Activated CD8-positive, alpha-beta T cell treated with anti-CD3 and anti-CD28 coated beads for 36 hours (primary cell): ENCODE measurements at places on chromosomes 3 and 15. TPM values are rescaled to one million over a fixed set of nuclear protein-coding genes. Genes with fewer than 3 reads are reported as not detected.

The FGF12 gene
- total RNA-seq = not detected

DNA sequence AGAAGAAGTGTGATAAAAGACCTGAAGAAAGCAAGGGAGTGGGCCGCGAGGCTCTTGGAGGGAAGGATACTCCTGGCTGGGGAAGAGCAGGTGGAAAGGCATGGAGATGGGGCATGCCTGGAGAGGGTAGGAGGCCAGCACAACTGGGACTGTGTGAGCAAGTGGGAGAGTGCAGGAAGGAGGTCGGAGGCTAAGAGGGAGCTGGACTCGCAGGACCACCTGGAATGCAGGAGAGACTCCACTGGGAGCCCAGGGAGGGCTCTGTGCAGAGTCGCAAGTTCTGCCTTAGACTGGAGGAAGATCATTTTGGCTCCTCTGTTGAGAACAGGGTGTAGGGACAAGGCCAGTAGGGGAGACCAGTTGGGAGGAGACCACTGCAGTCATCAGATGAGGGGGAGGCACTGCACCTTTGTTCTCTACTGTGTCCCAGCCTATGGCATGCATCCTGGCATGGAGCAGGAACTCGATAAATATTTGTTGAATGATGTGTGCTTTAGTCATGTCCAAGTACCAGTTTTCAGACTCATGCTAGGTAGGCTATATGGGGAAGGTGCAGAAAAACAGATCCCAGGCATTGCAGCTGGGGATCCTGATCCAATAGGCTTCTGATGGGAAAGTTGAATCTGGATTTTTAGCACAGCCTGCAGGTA is 13.7 kb downstream of the FAM107A start:
- no peaks in the 10 kb centered on the region for H3K36me3 ChIP-seq
- no peaks in the 10 kb centered on the region for H3K4me1 ChIP-seq
- no peak for DNase-seq
- H3K4me3 ChIP-seq = no peak overlapping the region
- no peak overlapping the region for H3K27ac ChIP-seq
- no peaks in the 10 kb centered on the region for H3K27me3 ChIP-seq

DNA sequence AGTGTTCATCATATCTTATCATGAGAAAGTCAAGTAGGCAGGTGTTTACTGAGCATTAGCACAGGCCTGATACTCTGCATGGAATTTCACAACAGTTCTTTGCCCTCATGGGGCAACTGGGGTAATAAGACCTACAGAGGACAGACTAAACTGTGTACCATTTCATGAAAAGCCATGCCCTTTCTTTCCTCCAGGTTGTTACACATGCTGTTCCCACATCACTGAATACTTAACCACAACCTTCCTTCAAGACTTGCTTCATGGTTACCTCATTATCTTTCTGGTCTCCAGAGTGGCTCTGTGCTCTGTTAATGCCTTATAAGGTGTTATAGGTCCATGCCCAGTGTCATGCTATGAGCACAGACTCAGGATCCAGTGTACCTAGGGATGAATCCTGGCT is 28.2 kb upstream of the RSL24D1 start:
- peaks cover 64% of the 10 kb centered on the region for H3K4me1 ChIP-seq
- peak overlapping the region; percentile 83 for H3K27ac ChIP-seq
- no peak overlapping the region for H3K4me3 ChIP-seq
- peaks cover 70% of the 10 kb centered on the region for H3K36me3 ChIP-seq
- no peak for DNase-seq
- H3K27me3 ChIP-seq = no peaks in the 10 kb centered on the region

DNA sequence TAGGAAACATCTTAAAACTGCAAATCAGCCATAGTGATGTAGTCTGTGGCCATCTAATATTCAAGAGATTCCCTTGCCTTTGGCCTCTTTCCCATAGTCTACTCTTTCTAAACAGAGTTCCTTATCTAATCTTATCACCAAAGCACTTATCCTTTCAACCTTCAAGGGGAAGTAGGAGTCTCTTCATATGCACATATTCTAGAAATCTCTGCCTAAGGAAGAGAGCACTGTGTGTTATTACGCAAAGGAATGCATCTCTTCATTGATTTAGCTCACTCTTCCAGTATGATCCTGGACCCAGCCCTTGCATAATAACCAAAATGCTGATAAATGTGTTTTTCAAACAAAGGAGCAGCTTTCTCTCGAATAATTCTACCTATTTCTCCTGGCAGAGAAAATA is 253.7 kb upstream of the TPRG1 start:
- no peak for DNase-seq
- no peak overlapping the region for H3K4me3 ChIP-seq
- H3K36me3 ChIP-seq = no peaks in the 10 kb centered on the region
- no peaks in the 10 kb centered on the region for H3K27me3 ChIP-seq
- peak overlapping the region; percentile 26 for H3K27ac ChIP-seq

GRCh38 chr3:138469874-138470273 is 35.5 kb downstream of the ESYT3 start:
- H3K27me3 ChIP-seq = peaks cover 1% of the 10 kb centered on the region
- H3K36me3 ChIP-seq = no peaks in the 10 kb centered on the region
- no peak overlapping the region for H3K4me3 ChIP-seq
- no peak for DNase-seq

DNA sequence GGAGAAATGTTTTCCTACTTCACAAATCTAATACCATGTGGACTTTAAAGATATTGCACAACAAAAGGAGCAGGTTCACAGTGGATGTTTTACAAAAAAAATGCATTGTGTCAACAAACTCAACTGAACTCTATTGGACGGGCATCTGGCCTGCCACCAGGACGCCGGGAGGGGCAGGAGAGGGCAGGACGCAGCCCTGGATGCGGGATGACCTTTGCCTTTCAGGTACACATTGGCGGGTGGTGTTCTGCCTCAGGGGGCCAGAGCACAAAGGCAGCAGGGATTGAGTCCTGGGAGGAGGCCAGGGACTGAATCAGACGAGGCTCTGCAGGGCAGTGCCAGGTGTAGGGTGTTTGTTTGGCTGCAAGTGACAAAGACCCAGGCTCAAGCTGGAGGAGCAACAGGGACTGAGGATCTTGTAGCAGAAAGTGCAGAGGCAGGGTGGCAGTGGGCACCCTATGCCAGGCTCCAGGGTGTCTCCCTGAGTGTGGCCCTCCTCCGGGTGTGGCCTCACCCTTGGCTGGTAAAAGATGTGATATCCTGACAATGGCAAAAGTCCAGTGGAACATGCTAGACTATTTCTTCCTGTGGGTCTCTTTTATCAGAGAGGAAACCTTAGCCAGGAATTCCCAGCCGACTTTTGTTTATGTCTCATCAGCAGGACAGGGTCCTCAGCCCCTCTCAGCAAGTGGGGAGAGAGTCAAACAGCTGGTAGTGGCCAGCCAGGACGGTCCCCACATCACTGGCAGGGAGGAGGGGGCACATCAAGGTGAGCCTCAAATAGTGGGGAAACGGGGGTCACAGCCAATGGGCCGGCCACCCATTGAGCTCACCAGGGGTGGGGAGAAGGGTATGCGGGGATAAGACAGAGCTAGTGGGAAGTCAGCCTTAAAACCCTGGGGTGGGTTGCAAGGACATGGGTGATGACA is 29.7 kb upstream of the KLF13 start:
- DNase-seq = no peak
- no peaks in the 10 kb centered on the region for H3K36me3 ChIP-seq
- H3K27ac ChIP-seq = no peak overlapping the region
- H3K4me1 ChIP-seq = no peaks in the 10 kb centered on the region

The AMOTL2 gene
- total RNA-seq = not detected

The IL5RA gene
- total RNA-seq = not detected

GRCh38 chr3:65871305-65872141 is 167.2 kb downstream of the MAGI1 start:
- H3K4me1 ChIP-seq = no peaks in the 10 kb centered on the region
- H3K27ac ChIP-seq = no peak overlapping the region
- no peak overlapping the region for H3K4me3 ChIP-seq
- H3K36me3 ChIP-seq = no peaks in the 10 kb centered on the region
